ENCODE measurements at places on chromosomes 12 and 14. TPM values are rescaled to one million over a fixed set of nuclear protein-coding genes. Genes with fewer than 3 reads are reported as not detected.

DNA sequence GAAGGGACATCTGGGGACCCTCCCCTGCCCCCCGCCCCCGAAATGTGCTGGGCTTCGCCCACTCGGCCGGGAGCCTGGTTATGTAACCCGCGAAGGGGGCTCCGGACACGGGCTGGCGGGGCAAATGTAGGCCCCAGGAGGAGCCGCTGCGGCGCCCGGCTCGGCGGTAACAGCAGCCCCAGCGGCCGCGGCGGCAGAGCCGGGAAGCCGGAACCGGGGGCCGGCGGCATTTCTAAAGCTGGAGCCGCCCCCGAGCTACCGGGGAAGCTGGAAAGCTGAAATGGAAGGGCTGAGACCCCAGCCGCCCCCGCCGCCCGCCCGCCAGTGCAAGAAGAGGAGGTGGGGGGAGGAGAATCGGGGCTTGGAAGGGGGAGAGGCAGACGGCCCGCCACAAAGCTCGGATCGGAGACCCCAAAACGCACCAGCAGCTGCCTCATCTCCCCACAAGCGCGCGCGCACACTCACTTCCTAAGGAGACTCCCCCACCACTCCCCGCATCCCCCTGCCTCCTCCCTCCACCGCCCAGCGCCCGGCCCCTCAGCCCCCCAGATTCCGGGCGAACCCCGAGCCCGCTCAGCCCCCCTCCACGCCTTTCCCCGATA, 1.5 kb downstream of the KDM2B start:
- peaks cover 44% of the 10 kb centered on the region for H3K4me1 ChIP-seq
- DNase-seq: peak; percentile 32
- H3K4me3 ChIP-seq: peak overlapping the region; percentile 90
- H3K36me3 ChIP-seq: no peaks in the 10 kb centered on the region
- peak overlapping the region; percentile 96 for H3K27ac ChIP-seq
- H3K27me3 ChIP-seq: no peaks in the 10 kb centered on the region

DNA sequence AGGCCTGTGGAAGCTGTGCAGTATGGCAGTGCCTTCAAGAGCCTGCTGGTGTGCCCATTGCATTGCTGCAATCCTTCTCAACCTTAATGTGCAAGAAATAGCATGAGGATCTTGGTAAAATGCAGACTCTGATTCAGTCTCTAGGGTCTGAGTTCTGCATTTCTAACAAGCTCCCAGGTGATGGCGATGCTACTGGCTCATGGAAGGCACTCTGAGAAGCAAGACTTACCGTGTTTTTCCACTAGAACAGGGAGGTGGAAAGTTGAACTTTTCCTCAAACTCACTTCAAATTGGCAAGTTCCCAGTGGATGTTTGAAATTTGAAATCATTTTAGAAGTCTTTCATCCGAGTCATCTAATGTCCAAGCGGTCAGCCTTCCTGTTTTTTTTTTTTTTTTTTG, 55.5 kb downstream of the MYRFL start:
- H3K27me3 ChIP-seq: peaks cover 25% of the 10 kb centered on the region
- no peaks in the 10 kb centered on the region for H3K36me3 ChIP-seq
- no peak for DNase-seq
- H3K4me3 ChIP-seq: no peak overlapping the region

DNA sequence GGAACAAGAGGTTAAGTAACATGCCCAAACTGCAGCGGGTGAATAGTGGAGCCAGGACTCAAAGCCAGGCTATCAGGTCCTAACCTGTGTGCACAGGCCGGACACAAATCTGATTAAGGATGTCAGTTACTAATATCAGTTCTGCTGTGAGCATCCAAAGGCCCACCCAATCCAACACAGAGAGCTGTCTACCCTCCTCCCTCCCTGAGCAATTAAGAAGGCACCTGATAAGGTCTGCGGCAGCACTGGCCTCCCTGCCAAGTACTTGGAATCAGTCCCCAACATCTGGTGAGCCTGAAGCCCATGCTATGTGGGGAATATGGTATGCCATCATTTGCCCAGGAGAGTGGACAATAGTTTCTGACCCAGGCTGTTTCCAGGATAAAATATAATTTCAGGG, 3.9 kb downstream of the HEBP1 start:
- H3K27me3 ChIP-seq: no peaks in the 10 kb centered on the region
- H3K27ac ChIP-seq: no peak overlapping the region
- peaks cover 37% of the 10 kb centered on the region for H3K4me1 ChIP-seq
- H3K36me3 ChIP-seq: no peaks in the 10 kb centered on the region
- no peak for DNase-seq

- H3K27ac ChIP-seq: no peak overlapping the region
- no peaks in the 10 kb centered on the region for H3K36me3 ChIP-seq
- H3K4me1 ChIP-seq: peaks cover 15% of the 10 kb centered on the region
- DNase-seq: no peak
- peaks cover 15% of the 10 kb centered on the region for H3K27me3 ChIP-seq
Observed at GRCh38 chr12:95582230-95583058, 31.2 kb upstream of the USP44 start.

- DNase-seq: no peak
- H3K27ac ChIP-seq: no peak overlapping the region
- peaks cover 17% of the 10 kb centered on the region for H3K36me3 ChIP-seq
- no peak overlapping the region for H3K4me3 ChIP-seq
- peaks cover 44% of the 10 kb centered on the region for H3K4me1 ChIP-seq
Observed at GRCh38 chr14:21231020-21231652, 38.1 kb downstream of the HNRNPC start.

GRCh38 chr12:78418919-78419318, 445.7 kb upstream of the SYT1 start:
- H3K4me3 ChIP-seq: no peak overlapping the region
- no peaks in the 10 kb centered on the region for H3K36me3 ChIP-seq
- H3K27ac ChIP-seq: no peak overlapping the region
- DNase-seq: no peak

DNA sequence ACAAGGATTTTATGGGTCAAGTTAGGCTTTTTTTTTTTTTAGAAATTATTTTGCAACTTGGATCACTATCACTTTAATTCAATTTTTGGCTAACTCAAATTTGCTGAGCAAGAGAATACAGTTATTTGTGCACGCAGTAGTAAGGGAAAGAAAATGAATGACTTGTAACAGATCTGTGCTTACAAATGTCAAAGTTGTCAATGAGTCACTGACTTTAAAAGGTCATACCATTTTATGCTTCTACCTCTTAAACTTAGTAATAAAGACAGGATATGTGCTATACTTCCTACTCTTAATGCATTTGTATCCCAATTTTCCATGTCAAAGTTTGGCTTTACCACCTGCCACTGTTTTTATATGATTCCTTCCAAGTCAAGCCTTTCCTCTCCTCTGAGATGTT, 131.1 kb upstream of the FBXO33 start:
- no peaks in the 10 kb centered on the region for H3K4me1 ChIP-seq
- H3K27ac ChIP-seq: no peak overlapping the region
- no peak for DNase-seq
- no peaks in the 10 kb centered on the region for H3K27me3 ChIP-seq
- no peaks in the 10 kb centered on the region for H3K36me3 ChIP-seq
- no peak overlapping the region for H3K4me3 ChIP-seq

GRCh38 chr14:59262717-59263454, 74.4 kb downstream of the DAAM1 start:
- H3K4me3 ChIP-seq: no peak overlapping the region
- H3K27ac ChIP-seq: no peak overlapping the region
- H3K4me1 ChIP-seq: peaks cover 2% of the 10 kb centered on the region
- no peak for DNase-seq
- H3K36me3 ChIP-seq: peaks cover 24% of the 10 kb centered on the region
- no peaks in the 10 kb centered on the region for H3K27me3 ChIP-seq

DNA sequence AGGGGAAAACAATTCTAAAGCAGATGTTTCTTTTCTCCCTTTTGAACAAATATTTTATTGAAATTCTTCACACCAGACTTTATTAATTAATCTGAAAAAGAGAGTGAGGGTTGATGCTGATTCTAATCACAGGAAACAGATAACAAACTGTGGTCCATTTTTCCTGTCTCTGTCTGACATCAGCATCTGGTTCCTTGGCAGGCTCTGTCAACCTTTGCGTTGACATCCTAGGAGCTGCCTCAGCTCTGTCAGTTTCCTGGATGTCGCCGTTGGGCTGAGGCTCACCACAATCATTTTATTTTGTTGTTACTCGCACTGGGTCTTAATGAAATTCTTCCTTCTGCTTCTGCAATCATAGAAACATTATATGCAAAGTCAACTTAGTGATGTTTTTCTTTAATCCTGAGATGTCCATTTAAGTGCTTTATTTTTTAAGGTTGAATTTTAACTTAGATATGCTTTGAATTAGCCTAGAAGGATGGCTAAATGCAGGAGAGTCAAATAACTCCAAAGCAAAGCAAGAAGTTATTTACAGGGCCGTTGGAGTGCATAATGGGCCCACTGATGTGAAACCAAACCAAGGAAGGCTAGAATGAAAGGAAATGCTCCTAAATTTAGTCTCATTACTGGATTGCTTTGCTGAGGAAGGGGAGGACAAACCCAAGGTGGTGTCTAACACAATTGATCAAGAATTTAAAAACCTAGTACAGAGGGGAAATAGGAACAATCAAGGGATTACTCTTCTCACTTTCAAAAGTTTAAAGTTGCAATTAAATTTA, 542.4 kb downstream of the FLRT2 start:
- peaks cover 7% of the 10 kb centered on the region for H3K4me1 ChIP-seq
- no peaks in the 10 kb centered on the region for H3K27me3 ChIP-seq
- H3K36me3 ChIP-seq: peaks cover 5% of the 10 kb centered on the region
- no peak overlapping the region for H3K27ac ChIP-seq
- no peak overlapping the region for H3K4me3 ChIP-seq

GRCh38 chr12:16622338-16622737, 16.4 kb upstream of the LMO3 start:
- no peak overlapping the region for H3K4me3 ChIP-seq
- no peaks in the 10 kb centered on the region for H3K36me3 ChIP-seq
- H3K27me3 ChIP-seq: no peaks in the 10 kb centered on the region
- no peak overlapping the region for H3K27ac ChIP-seq
- no peak for DNase-seq

The ATP5MC2 gene
- 514 TPM for polyA plus RNA-seq

The UNC119B gene
- 9.5 TPM for polyA plus RNA-seq

The FOXG1 gene
- polyA plus RNA-seq: not detected

The SMAGP gene
- 51.8 TPM for polyA plus RNA-seq

The MMP17 gene
- polyA plus RNA-seq: 8.3 TPM

The MTA1 gene
- polyA plus RNA-seq: 6.3 TPM

The TAS2R10 gene
- polyA plus RNA-seq: not detected
